Upper lobe of left lung (tissue), 6 donors: ENCODE measurements at places on chromosomes 6 and 20. TPM values are rescaled to one million over a fixed set of nuclear protein-coding genes. Genes with fewer than 3 reads are reported as not detected.

The HLA-DMB gene
- total RNA-seq: 233 TPM

DNA sequence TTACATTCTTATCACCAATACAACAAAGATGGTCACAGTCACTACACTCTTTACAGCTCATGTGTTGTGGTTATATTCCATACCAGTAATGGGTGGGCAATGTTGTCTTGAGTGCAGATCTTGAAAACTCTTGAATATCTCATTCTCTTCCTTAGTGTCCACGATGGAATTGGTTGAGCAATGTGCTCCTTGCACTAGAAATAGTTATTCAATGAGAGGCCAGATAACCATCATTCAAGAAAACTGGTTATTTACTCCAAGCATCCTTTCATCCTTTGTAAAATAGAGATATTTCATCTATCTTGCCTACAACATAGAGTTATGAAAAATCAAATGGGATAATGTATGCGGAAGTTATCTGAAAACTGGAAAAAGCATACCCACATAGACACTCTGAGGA lies 215.9 kb downstream of the ARHGAP18 start:
- H3K27ac ChIP-seq: no peak overlapping the region
- no peaks in the 10 kb centered on the region for H3K27me3 ChIP-seq
- peaks cover 29% of the 10 kb centered on the region for H3K4me1 ChIP-seq
- no peaks in the 10 kb centered on the region for H3K36me3 ChIP-seq
- no peak overlapping the region for H3K4me3 ChIP-seq
- DNase-seq: no peak

The E2F1 gene
- 5.8 TPM for total RNA-seq

- peaks cover 16% of the 10 kb centered on the region for H3K4me1 ChIP-seq
- H3K4me3 ChIP-seq: no peak overlapping the region
- H3K27me3 ChIP-seq: no peaks in the 10 kb centered on the region
- peak overlapping the region; percentile 58 for H3K27ac ChIP-seq
Observed at GRCh38 chr6:13383328-13384163, 55.2 kb upstream of the TBC1D7 start.

GRCh38 chr6:36697481-36697903 lies at the start of gene RAB44:
TSS of gene RAB44 (plus strand) at chr6:36697826. CDS start at chr6:36704236, 6,410 bp downstream.
- no peak within 1 kb of the TSS for H3K27ac ChIP-seq
- no peaks in the 10 kb centered on the region for H3K27me3 ChIP-seq
- peak; percentile 39 for DNase-seq
- H3K4me3 ChIP-seq: no peak within 1 kb of the TSS
- peaks cover 4% of the 10 kb centered on the region for H3K4me1 ChIP-seq
